ENCODE measurements at places on chromosomes 11 and 22.

- no peak for DNase-seq
Measured at GRCh38 chr22:24043958-24044357, 32.9 kb downstream of the CABIN1 start.

GRCh38 chr22:29136782-29137700 lies 64.2 kb downstream of the KREMEN1 start:
- DNase-seq: no peak

DNA sequence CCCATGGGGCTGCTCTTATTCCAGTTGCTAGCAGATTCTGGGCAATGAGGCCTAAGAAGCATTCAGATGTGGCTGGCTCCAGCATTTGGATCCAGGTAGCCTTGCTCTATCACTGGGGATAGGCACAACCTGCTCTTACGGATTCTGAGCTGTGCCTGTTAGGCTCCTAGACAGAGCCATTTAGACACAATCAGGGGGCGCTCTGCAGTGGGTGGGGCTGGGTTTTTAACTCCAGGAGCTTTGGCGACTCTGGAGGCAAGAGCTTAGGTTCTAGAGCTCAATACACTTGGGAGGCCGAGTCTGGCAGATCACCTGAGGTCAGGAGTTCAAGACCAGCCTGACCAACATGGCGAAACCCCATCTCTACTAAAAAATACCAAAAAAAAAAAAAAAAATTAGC lies 32.0 kb downstream of the KCNC1 start:
- DNase-seq: peak; percentile 20

- DNase-seq: no peak
Measured at GRCh38 chr11:71986131-71986530, 12.6 kb upstream of the IL18BP start.

DNA sequence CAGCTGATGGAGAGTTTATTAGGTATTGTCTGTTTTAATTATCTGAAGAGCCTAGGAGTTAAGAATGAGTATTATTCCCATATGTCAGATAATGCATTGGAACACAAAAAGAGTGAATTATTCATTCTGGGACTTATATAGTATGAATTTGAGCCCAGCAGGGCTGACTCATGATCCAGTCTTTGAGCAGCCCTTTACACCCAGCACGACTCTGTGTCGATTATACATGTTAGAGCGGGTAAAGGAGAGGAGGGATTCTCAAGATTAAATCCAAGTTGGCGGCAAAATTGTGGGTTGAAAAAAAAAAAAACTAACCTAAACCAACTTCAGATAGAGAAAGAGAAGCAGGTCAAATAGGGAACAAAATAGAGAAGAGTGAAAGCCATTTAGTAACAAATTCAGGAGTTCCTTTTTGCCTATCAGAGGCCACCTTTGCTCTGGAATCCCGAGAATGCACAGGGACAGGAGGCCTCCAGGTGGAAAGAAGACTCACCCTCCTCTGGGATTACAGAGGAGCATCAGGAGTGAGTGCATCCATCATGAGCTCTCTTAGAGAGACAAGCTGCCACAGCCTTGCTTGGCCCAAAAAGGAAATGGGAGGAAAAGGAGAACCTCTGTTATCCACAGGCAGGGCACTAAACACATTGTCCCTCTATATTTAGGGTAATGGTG lies 3.1 kb downstream of the MRGPRX1 start:
- no peak for DNase-seq

GRCh38 chr11:12573707-12574485 lies 100.3 kb upstream of the TEAD1 start:
- DNase-seq: no peak

DNA sequence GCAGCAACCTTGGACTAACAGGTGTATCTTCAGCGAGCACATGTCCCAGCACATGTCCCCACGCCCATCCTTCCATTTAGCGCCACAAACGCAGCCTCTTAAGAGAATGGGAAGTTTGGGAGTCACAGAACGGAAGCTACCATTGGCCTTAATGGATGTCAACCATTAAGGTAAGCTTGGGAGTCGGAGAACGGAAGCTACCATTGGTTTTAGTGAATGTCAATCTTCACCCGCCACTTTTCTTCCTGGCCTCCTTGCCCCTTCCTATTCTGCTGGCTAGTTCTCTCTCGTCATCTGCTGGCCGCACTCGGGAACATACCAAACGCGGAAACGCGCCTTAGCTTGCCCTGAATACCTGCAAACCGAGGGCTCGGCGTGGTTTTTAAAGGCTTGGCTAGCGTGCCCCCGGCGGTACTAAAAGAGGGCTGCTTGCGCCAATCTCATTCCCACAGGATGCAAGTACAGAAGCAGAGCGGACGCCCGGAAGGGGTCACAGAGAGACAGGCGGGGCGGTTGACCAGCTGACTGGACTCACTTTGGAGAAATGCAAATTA lies 24.3 kb downstream of the GLYATL1 start:
- peak; percentile 53 for DNase-seq

DNA sequence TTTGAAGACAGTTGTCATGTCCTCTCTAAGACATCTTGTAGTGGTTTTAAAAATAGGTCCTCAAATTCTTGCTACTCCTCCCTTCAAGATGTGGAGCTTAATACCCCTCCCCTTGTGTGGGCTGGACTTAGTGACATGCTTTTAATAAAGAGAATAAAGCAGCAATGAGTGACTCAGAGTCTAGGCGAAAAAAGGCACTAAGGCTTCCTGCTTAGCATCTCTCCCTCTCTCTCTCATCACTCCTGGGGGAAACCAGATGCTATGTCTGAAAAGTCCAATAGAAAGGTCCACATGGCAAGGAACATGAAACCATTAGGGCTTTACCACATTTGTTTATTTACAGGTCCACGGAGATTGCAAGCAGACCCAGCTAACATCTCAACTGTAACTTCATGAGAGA lies 11.7 kb downstream of the SERGEF start:
- no peak for DNase-seq

DNA sequence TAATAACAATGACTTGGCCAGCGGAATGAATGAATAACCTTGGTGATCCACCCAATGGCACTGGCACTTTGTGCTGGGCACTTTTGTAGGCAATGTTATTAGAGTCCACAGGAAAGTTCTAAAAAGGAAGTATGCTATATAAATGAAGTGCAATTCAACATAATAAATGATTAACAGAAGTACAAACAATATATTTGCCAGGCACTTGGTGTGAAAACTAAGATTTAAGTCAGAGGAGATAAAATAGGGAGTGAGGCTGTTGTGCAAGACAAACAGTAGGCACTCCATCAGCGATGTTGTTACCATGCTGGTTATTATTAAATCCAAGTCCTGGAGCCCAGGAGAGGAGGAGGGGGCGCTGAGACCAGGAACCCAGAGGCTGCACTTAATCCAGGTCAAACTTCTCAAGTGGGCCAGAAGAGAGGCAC lies 173.8 kb downstream of the LARGE1 start:
- peak; percentile 29 for DNase-seq

- DNase-seq: no peak
Measured at GRCh38 chr11:45538939-45539338, 126.5 kb downstream of the CHST1 start.

- no peak for DNase-seq
Measured at GRCh38 chr11:33674035-33674814, 26.4 kb downstream of the C11orf91 start.

GRCh38 chr22:46336119-46337078 lies 885 bp downstream of the TRMU start:
- DNase-seq: no peak

GRCh38 chr22:17172029-17172833 lies 13.2 kb upstream of the HDHD5 start:
- no peak for DNase-seq

DNA sequence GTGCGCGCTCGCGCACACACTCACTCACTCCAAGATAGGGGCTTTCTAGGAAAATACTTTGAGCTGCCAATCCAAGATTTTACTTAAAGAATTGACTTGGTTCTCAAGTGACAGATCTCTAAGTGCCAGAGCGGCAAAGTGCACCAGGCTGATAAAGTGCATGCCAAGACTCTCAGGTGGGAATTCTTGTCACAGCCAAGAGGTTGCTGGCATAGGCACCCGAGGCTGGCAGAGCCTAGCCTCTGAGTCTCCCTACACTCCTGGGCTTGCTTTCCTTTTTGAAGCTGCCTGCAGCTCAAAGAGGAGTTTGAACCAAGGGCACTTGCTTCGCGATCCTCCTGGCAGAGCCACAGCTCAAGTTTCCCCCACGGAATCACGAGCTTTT lies 2.5 kb upstream of the ADM start:
- DNase-seq: no peak

DNA sequence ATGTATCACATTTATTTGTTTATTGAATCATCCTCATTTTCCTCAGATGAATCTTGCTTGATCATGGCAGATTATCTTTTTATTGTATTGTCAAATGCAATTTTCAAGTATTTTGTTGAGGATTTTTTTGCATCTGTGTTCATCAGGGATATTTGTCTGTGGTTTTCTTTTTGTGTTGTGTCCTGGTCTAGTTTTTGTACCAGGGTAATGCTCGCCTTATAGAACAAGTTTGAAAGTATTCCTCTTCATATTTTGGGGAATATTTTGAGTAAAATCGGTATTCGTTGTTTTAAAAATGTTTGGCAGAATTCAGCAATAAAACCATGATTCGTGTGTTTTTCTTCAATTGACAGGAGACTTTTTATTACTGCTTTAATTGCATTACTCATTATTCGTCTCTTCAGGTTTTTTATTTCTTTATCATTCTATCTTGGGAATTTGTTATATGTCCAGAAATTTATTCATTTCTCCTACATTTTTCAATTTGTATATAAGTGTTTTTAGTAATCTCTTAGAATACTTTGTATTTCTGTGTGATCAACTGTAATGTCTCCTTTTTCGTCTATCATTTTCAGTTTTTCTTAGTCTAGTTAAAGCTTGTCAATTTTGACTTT lies 113.4 kb upstream of the SERPIND1 start:
- DNase-seq: no peak

- DNase-seq: no peak
Measured at GRCh38 chr22:38710351-38710750, 4.6 kb downstream of the GTPBP1 start.

DNA sequence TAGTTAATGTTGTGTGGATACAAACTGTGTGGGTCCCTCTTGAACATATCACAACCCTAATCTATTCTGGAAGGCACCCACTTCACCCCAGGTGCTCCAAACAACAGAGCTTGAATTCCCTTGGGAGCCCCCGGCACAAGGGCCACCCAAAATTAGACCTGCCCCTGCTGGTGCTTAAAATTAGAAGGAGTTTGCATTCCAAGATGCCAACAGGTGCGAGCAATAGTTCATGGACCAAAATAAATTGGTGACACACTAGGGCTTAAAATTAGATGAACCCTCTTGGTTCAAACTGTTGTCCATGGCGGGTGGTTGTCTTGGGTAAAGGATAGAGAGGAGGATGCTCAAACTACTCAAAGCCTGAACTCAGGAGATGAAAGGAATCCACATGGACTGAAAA lies 291.5 kb downstream of the MN1 start:
- no peak for DNase-seq

GRCh38 chr11:47854667-47855066 lies 6.5 kb upstream of the NUP160 start:
- DNase-seq: no peak

DNA sequence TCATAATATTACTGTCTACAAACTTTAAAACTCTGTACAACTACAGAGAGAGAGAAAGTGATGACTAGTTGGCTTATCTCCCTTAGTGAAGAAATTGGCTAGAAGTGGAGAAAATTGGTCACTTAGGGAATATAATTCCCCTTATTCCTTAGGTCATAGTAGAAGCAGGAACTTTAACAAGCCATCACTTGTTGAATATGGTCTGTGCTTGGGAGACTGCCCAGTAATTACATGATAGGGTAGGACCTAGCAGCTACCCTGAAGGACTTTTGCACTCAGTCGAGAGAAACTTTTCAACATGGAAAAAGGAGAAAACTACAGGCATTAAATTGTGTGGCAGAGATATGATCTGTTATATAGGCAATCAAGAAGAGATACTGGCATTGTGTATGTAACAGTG lies 576.5 kb upstream of the CCDC90B start:
- no peak for DNase-seq

GRCh38 chr11:2528301-2529050 lies 83.7 kb downstream of the KCNQ1 start:
- no peak for DNase-seq

DNA sequence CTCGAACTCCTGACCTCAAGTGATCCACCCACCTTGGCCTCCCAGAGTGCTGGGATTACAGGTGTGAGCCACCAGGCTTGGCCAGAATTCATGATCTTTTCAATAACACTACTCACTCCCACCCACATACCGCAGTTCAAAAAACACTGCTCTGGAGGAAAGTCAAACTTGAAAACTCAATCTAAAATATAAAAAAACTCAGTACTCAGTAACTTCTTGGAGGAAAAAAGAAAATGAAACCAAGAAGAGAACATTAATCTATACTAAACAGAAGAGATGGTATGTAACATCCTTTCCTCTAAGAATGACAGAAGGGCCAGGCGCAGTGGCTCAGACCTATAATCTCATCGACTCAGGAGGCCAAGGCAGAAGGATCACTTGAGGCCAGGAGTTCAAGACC lies 58.3 kb downstream of the MRTFA start:
- no peak for DNase-seq

DNA sequence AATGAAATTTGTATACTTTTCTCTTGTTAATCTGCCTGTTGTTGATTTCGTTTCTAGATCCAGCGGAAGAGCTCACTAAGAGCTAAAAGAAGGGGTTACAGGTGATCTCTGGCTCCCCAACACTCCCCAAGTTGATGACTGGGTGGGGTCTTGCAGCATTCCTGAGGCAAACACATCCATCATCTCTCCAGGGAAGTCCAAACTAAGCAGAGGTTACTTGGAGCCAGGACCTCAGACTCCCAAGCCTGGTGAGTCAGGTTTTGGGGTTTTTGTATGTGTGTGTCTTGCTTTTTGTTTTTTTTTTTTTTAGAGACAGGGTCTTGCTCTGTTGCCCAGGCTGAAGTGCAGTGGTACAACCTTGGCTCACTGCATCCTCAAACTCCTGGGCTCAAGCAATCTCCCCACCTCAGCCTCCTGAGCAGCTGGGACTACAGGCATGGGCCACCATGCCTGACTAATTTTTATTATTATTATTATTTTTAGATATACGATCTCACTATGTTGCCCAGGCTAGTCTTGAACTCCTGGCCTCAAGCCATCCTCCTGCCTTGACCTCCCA lies 11.5 kb upstream of the RPS3 start:
- peak; percentile 52 for DNase-seq

- DNase-seq: no peak
Measured at GRCh38 chr22:20738394-20739089, 35.4 kb upstream of the SERPIND1 start.

GRCh38 chr11:134843735-134844134 lies 431.7 kb upstream of the B3GAT1 start:
- no peak for DNase-seq

GRCh38 chr11:57426439-57426928 lies 437 bp downstream of the SLC43A3 start:
- no peak for DNase-seq

- no peak for DNase-seq
Measured at GRCh38 chr11:99240192-99241030, 219.7 kb downstream of the CNTN5 start.

DNA sequence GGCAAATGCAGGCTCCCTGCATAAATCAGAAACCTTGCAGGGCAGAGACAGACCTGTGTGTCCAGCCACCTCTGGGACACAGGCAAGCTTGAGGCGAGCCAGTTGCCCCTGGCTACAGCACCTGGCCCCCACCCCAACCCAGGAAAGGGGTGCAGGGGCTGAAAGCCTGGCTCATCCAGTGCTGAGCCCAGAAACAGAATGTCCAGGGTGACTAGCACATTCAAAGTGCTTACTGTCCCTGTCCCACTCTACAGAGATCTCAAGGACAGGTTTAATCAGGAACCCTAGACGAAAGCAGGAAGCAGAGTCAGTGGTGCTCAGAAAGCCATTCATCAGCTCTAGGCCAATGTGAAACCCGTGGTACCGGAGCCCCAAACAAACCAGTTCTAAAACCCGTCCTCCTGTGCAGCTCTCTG lies 31.9 kb downstream of the PLEKHA7 start:
- no peak for DNase-seq
